D721Med (cell line): ENCODE measurements at places on chromosomes 12 and 14.

DNA sequence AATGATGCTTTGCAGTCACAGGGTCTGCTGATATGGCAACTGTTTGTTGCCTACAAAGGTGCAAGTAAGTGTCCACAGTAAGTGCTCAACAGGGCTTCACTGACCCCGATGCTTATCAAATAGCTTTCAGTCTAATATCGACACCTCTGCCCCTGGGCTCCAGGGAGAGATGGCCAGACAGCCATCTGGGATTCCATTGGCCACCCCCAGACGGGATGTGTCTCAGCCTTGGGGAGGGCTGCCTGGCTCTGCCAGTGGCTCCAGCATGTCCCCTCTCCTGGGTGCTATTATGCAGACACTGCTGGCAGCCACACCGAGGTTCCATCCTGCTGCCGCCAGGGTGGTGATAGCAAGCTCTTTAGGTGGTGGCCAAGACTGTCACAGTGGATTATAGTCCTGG is 57.4 kb downstream of the DGLUCY start:
- DNase-seq = no peak

DNA sequence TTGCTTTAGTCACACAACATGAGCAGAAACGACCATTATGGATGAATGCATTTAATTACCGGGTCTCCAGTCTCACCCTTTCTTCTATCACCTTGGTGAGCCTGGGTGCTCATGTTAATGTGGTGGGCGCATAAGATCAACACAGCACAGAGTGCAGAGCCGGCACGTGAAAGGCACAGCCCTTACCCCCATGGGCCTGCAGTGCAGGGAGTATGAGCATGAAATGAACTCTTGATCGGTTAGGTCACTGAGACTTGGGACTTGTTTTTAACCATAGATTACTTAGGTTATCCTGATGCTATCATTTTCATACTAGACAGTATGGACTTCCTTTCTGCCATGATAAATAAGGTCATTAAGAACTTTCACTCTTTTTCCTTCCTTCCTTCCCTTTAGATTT is 156.8 kb downstream of the CRADD start:
- no peak for DNase-seq

- DNase-seq = no peak
Observed at GRCh38 chr14:103134405-103134804, 11.1 kb downstream of the TNFAIP2 start.

GRCh38 chr14:100076133-100076532 is 10.9 kb downstream of the EVL start:
- no peak for DNase-seq

DNA sequence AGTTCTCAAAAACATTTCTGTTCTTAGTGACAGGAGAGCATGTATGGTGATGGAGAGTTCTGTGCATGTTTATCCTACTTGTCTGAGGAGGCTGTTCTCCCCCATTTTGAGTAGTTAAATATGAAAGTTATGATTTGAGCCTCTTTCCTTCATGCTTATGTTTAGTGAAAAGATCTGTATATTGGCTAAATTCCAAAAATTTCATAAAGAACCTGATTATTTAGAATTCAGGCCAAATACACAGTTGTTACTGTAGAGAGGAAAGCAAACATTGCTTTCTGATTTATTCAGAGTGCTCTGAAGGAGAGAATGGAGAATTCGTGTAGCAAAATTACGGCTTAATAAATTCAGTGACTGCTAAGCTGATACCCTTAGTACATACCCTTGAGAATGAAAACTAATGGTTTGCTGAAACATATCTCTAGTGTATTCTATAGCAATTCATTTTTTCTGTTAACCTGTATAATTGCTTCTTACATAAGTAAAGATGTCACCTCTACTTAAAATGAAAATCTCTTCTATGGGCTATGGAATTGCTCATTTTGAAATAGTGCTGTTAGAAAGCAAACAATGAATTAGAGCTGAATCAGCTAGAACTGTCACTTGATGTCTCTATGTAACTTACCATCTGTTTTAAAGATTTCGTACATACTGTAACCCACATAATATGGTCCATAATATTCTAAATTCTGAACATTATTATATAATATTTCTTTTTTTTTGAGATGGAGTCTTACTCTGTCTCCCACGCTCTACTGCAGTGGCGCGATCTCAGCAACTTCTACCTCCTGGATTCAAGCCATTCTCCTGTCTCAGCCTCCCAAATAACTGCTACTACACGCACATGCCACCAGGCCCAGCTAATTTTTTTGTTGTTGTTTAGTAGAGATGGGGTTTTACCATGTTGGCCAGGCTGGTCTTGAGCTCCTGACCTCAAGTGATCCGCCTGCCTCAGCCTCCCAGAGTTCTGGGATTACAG is 417.0 kb upstream of the RGS6 start:
- no peak for DNase-seq

DNA sequence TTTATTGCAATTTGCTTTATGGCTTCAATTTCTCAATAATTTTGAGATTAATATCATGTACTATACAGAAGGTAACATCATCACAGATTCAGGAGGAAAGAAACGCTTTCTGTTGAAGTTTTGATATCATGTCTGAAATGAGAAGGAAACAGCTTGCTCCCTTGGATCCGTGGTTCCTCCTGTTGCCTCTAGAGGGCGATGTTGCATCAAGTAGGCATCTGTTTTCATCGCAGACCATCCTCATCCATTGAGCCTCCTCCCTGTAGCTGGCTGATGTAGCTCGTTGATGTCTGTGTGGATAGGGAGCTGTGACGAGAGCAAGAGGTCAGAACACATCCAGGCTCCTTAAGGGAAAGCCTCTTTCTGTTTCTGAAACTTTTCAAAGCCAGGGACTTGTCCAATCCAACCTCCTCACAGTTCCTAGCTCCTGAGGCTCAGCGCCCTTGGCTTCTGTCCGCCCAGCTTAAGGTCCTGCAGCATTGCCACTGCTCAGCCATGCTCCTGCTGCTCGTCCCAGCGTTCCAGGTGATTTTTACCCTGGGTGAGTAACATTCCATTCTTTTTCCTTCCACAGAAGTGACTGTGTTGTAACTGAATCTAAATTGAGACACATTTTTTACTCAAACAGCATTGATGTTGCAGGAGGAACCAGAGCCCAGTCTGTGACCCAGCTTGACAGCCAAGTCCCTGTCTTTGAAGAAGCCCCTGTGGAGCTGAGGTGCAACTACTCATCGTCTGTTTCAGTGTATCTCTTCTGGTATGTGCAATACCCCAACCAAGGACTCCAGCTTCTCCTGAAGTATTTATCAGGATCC is 304.8 kb upstream of the OR4E1 start:
- DNase-seq = no peak

DNA sequence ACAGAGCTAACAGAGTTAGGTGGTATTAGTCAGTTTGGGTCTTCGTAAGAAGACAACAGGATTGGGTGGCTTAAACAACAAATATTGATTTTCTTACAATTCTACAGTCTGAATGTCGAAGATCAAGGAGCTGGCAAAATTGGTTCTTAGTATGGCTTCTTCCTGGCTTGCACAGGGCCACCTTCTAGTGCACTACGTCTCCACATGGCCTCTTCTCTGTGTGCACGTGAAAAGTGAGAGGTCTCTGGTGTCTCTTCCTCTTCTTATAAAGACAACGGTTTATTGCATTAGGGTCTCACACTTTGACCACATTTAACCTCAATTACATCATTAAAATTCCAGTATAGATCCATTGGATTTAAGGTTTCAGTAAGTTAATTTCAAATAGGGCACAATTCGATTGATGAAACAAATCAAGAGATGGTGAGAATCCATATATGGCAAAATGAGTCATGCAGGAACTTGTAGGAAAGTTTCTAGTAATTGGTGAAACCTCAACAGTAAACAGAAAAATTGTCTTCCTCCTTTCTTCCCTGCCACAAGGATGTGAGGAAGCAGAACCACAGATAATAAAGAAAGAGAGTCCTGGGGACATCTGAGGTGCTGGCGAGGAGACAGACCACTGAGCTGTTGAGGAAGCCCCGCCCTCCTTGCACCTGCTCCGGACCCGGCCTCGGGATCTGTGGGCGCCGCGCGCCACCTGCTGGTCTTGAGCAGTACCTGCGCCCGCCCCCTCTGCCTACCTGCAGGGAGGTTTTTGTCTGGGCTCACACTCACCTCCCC is 846.7 kb downstream of the TMEM121 start:
- DNase-seq = no peak

DNA sequence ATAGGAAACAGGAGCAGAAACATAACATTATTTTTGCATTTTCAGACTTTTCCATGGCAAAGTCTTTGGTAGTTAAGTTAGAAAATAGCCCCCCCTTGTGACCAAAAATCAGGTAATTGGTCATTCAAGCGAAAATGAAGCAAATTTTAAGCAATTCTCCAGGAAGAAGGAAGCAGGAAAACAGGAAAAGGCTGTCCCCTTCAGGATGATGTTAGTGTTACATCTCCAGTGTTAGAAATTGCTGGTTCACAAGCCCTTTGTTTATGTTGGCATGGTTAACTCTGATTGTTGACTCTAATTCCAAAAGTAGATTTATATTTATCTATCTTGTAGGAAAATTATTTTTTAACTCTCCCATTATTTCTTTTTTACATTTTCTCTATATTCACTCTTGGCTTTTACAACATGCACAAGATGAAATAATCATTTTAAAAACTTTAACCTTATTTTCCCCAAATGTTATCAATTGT is 18.8 kb upstream of the GAS2L3 start:
- DNase-seq = no peak

GRCh38 chr12:13088496-13088895 is 15.0 kb downstream of the GSG1 start:
- DNase-seq = no peak

DNA sequence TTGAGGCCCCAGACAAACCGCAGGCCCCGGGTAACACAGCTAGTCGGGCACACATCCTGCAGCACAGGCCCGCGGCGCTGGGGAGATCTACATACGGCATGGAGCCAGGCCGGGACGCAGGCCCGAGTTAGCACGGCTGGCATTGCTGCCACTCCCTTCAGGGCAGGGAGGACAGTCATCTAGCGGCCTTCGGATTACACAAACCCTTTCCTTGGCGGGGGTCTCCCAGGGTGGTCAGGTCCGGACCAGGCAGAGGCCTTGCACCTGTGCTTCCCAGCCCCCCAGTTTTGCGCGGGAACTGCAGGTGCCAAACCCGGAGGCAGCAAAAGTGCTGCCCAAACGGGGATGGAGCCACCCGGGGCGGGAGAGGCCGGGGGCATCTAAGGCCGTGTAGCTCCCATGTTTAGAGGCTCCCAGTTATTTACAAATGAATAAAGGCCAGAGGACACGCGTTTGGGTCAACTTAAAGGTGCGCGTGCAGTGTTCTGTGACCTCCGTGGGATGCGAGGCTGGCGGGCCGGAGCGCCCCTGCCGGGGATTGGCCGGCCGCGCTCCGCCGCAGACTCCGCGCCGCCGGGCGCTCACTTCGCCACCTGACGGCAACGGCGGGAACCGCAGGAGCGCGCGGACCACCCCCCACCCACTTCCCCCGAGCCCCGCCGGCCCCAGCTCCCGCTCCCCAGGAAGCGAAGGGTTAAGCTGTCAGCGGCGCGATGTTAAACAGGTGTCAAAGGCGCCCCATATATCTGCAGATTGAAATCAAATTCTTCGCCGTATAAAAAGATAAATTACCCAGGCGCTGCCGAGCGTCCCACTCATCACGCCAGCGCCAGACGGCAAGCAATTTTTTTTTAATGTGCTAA is 18.1 kb downstream of the VSX2 start:
- DNase-seq = peak; percentile 59

DNA sequence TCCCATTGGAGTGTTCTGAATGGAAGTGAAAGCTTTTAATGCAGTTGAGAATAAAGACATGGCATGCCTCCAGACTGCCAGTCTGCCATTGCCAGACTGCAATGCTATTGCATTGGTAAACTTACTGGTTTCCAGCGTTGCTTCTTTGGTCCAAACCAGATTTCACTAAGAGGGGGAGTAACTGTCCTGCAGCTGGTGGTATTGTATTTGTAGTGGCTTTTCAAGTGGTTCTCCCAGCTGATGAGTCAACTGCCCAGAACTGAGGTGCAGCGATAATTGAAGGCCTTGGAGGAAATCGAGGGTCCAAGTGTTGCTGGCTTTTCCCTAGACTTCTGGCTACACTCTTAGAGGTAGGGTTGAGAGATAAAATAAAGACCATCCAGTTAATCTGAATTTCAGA is 31.9 kb downstream of the ERG28 start:
- DNase-seq = no peak

GRCh38 chr12:19031032-19031431 is 98.5 kb upstream of the PLEKHA5 start:
- DNase-seq = no peak

- no peak for DNase-seq
Observed at GRCh38 chr12:116537101-116537904, 21.9 kb upstream of the MAP1LC3B2 start.

DNA sequence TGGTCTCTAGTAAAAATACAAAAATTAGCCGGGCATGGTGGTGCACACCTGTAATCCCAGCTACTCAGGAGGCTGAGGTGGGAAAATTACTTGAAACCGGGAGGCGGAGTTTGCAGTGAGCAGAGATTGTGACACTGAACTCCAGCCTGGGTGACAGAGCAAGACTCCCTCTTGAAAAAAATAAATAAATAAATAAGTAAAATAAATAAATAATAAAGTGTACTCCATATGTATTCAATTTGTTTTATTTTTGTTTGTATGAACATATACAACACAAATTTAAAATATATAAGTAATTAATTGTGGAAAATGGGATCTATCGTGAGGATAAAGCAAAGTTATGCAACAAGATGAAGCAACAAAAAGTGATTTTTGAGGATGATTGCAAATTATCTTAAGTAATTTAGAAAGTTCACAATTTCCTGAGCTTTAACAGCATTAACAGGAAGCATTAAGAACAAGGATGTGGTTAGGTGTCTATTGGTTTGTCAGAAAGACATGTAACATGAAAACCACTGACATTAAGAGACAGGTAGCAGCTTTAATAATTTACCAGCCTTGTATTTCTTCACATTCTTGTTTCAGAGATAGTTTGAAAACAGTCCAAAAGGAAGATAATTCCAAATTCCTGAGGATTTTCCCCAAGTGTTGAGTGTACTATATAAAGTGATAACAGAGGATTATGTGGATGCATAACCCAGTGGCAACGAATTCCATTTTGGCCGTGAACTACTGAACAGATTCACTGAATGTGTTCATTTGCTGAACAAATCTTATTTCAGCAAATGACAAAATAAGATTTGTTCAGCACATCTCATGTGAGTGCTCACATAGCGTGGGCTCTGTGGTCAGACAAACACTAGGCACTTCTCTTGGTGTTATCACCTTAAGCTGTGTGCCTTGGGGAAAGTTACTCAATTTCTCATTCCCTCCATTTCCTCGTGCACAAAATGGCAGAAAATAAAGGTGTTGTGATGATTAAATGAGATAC is 68.6 kb upstream of the RESF1 start:
- DNase-seq = no peak

GRCh38 chr12:106149096-106149784 is 10.5 kb upstream of the NUAK1 start:
- no peak for DNase-seq

DNA sequence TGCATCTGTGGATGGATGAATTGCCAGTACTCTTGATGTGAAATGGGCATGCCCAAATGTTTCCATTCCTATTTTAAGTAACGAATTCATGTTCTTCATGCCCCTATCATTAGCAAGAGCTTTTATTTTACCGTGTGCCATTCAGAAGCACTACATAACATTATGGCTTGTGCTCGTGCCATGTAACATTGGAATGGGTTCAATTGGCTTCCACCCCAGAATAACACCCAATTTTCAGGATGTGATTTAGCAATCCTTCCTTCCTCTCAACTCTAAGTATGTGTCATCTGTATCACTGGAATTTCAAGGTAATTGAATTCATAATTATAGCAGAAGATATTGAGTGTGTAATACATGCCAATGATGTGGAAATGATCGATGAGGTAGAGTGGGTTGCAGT is 145.8 kb upstream of the TMPO start:
- no peak for DNase-seq

- no peak for DNase-seq
Observed at GRCh38 chr12:120979220-120979861, 998 bp downstream of the HNF1A start.
